ENCODE measurements at places on chromosomes 5 and 9.

- no peak for DNase-seq
These were observed 9.5 kb downstream of the CAVIN4 start for GRCh38 chr9:100587375-100587774.

- no peak for DNase-seq
These were observed 77.8 kb downstream of the TENT4A start for GRCh38 chr5:6791031-6791430.

DNA sequence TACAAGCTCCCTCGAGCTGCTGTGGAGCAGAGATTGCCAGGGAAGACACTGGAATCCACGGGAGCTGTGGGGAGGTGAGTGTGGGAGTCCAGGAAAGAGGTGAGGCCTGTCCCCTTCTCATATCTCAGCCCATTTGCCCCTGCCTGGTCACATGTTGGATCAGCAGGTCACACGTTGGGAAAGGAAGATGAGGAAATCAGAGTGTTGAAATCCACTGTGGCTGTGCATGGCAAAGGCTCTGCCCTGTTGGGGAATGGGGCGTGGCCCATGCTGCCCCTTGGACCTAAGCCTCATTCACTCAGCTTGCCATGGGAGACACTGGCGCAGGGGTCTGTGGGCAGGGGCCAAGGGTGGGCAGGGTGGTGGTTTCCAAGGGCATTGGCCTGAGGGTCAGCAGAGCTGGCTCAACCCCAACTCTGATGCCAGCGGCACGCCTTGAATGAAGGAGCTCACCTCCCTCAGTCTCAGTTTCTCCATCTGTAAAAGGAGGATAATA, 85.4 kb upstream of the CPEB4 start:
- DNase-seq: no peak

DNA sequence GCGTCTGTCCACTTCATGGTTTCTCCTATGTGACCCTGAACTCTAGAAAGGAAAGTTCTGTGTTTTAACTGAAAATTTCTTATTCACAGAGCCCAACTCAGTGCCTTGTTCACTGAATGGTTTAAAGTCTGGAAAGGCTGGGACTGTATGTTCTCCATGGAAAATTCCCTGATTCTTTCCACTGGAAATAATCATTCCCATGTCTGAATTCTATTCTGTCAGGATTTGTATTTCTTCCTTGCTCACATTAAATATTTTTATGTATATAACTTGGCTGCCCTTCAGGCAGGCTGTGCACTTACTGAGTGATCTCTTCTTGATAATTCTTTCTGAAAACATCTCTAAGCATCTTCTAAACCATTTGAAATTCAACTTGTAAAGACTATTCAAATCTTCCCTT, 1126.9 kb upstream of the DMAC1 start:
- no peak for DNase-seq

- DNase-seq: no peak
These were observed 20.9 kb downstream of the P4HA2 start for GRCh38 chr5:132206782-132207181.

GRCh38 chr9:73152543-73152844, 829 bp downstream of the ANXA1 start:
- DNase-seq: no peak

GRCh38 chr9:136059851-136060670, 35.0 kb downstream of the NACC2 start:
- no peak for DNase-seq

DNA sequence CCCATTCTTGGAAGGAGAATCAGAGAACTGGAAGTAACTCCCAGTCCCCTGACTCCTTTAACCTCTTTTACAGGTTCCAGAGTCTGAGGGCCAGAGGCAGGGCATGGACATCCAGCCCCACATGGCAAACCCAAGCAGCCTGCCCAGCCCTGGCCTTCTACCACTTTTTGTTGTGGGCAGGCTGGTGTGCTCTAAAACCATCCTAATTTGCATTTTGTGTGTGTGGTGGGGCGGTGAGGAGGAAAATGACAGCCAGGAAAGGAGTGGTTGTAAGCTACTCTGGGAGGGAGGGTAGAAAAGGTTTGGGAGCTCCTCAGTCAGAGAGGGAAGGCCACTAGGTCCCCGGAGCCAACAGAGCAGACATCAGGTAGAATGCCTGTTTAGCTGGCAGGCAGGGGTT, 90.6 kb downstream of the PSD2 start:
- DNase-seq: no peak

GRCh38 chr9:126415741-126416370, 89.2 kb downstream of the MVB12B start:
- no peak for DNase-seq

DNA sequence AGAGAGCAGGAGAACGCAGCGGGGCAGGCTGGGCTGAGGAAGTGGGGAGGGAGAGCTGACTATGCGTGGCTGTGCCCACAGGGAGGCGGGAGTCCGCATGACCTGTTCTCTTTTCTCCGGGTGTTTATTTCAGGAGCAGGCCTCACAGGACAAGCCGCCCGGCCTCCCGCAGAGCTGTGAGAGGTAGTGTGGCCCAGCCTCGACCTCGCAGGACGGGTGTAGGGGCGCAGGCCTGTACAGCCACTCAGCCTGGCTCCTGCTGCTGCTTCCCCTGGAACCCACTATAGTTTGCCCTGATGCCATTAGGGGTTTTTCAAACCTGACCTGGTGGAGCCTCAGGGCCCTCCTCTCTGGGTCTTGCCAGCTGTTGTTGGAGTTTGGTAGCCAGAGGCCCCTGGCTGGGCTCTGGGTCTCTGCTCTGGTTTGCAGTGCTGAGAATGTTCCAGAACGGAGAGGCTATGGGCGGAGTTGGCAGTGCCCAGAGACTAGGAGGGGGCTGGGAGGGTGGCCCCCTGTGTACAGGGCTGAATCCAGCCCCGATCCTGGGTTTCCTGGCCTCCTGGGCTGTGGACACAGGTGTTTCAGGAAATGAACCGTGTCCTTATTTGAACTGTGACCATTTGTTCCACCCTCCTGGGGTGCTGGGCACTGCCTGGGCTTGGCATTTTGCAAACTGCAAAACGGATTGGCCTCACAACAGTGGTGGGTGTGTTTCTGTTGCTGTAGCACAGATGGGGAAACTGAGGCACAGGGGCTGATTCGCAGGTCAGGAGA, 78.8 kb downstream of the WNK2 start:
- no peak for DNase-seq
